HL-60 (cell line): ENCODE measurements at places on chromosomes 5 and 9.

DNA sequence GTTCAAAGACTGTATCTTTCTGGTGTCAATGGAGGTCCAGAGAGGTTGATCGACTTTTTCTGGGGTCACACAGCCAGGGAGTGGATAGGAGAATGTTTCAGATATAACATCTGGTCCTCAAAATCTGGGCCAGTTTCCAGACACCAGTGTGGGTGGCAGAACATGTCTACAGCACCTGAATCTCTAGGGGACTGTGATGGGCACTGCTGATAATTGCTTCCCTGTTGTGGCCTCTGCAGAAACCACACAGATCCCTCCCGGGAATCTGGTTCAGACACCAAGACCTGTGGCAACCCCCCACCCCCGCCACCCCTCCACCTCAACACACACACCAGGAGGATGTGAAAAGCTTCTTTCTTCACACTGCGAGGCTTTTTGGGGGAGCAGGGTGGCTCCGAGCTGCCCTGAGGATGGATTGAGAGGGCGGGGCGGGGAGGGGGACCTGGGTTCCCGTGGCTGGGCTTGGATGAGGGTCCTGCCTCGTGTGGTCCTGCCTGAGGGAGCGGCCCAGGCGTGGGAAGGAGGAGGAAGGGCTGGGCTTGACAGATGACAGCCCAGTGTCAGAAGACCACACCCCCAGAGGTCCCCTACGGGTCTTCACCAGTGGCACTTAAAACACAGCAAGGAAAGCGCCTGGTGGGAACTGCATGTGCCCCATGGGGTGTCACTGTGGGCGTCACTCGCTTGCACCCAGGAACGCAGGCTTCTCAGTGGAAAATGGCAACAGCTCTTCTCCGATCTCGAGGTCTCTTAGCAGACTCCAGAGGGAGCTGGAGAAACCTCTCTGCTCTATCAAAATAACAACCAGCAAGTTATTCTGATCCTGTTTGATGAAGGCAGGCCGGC is 55.2 kb downstream of the TRIP13 start:
- no peak for DNase-seq

DNA sequence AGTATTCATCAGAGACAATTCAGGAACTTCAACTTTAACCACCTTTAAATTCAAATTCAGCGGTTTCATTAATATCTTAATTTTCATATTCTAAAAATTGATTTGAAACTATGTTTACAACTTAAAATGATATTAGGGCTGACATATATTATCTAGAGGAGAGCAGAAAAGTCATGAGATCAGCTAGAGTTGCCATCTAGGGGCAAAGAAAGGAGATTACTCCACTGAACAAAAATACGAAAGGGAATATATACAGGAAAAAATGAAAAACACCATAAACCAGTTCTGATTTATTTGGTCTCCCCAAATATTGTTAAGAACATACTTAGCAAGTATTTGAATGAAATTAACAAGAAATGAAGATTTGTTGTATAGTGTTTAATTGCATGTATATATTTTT is 946.3 kb downstream of the DTWD2 start:
- DNase-seq = no peak

- no peak for DNase-seq
Observed at GRCh38 chr9:107989099-107989498, 499.5 kb upstream of the KLF4 start.

GRCh38 chr9:79256691-79257213 is 315.0 kb upstream of the TLE4 start:
- DNase-seq = no peak

DNA sequence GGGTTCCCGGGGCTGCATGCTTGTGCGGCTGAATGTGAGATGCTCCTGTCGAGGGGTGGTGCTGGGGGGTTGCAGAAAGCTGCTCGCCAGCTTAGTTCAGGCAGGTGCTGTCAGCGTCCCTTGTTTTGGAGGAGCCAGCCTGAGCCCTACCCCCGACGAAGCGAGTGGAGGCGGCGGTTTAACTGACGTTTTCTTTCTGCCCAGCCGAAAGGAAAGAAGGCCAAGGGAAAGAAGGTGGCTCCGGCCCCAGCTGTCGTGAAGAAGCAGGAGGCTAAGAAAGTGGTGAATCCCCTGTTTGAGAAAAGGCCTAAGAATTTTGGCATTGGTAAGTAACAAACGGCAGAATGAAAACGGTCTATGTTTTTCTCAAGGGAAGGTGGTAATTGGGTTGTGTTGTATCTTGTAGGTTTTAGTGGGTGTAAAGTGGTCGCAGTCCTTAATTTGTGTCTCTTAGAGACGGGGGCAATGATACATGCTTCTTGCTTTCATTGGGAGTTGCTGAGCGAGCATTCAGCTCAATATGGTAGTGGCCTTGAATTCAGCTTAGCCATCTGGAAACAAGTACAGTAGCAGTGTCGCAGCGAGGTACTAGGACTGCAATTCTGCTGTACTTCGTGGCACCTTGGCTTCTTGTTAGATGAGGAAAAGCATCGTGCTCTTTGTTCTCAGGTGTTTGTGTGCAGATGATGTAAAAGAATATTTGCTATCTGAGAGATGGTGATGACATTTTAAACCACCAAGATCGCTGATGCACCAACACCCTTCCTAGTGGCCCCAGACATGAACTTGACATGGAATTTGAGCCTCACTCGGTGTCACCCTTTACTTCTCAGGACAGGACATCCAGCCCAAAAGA is 928 bp downstream of the RPL7A start:
- DNase-seq = no peak

- DNase-seq = no peak
Observed at GRCh38 chr9:68706363-68707201, 1.5 kb downstream of the PIP5K1B start.

DNA sequence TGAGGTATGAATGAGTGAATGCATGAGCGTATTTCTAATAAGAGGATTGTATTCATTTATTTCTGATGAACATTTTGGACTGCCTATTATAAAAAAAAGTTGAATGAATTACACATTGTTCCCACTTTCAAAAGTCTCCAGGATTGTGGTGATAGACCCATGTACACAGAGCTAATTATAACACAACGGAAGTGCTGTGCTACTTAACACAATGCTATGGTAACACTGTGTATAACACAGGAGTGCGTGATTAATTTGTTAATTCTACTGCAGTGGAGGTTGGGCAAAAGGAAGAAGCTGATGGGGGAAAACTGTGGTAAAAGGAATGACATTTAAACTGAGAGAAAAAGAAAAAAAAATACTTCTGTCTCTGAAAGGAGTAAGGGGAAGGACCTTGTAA is 147.8 kb upstream of the MEF2C start:
- no peak for DNase-seq

DNA sequence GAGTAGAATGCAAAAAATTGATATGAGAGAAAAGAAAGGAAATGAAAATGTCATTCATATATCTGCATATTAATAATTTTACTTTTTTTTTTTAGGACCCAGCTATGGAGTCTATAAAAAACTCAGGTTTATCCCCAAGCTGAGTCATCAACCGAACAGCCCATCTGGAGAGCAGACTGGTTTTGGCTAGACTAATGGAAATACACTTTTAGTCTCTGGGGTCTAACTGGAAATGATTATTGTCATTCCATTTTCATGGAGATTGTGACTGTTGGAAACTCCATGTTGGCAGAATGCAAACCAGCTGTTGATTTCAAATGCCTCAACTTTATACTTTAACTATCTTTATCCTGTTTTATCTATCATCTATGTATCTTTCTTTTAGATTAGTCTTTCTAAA is 28.7 kb downstream of the ANXA1 start:
- no peak for DNase-seq

- no peak for DNase-seq
Observed at GRCh38 chr9:131145245-131145644, 19.9 kb downstream of the NUP214 start.

- no peak for DNase-seq
Observed at GRCh38 chr9:97487107-97487506, 14.4 kb upstream of the TMOD1 start.

- DNase-seq = no peak
Observed at GRCh38 chr9:90919883-90920282, 118.3 kb downstream of the SYK start.

GRCh38 chr5:36237751-36238150 is 4.0 kb downstream of the NADK2 start:
- DNase-seq = no peak

DNA sequence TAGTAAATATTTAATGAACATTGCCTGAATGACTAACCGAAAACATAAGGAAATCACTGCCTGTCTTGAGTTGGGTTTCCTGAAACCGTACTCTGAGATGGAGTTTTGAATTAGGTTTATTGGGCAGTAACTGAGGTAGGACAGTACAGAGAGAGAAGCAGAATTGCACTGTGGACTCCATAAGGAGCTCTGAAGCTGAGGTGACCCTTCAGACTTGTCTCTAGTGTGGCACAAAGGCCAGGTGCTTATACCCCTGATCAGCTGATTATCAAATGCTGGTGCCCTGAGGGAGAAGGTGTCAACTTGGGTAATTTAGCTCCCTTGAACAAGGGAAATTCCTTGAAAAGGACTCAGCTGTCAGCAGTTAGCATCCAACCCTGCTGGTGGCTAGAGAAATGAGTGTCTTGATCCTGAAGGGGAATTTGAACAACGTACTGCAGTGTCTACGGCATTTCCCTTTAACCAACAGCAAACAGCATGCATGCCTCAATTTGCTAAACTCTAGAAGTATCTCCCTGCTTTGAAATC is 135.0 kb upstream of the SMARCA2 start:
- no peak for DNase-seq

DNA sequence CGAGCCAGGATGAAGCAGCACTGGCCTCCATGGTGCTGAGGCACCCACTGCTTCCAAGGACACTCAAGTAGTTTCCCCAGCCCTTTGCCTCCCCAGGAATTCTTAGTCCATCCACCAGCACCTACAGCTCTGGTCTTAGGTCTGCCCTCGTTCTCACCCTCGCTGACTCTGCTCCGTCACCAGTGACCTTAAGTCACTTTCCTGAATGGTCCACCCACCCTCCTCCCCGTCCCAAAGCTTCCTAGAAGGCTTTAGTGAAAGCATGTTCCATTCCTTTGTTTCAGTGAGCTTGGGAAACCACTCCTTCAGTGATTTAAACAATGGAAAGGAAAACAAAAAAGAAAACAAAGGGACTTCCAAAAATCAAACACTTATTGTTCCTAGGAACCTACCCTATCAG is 54.6 kb upstream of the MAP3K1 start:
- no peak for DNase-seq

DNA sequence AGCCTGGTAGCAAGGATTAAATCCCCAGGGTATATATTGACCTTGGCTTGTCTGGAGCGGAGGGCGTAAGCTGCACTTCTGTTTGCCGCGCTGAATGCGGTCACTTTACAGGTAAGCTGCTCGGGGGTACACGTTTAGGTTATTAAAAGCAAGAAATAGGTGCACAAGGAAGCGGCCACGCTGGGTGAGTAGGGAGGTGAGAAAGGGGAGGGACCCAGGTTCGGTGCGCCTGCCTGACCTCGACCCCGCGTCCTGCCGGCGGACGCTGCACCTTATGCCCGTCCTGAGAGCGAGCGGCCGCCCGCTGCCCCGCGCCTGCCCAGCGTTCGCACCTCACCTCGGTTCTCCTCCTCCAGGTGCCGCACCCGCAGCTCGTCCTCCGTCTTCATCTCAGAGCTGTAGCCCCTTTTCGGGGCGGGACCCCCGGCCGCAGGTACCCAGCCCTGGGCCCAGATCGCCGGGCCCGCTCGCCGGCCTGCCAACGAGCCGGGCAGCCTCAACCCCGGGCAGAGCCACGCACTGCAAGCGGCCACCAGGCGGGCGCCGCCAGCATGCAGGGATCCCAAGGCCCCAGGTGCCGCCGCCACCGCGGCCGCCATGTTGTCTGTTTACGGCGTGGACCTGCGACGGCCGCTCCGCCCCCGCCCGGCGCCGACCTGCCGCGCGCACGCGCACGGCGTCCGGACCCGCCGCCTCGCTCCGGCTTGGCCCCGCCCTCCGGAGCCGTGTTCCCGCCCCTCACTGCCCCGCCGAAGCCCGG is at the start of gene AUH:
Gene AUH, minus strand, starts transcription at position 628 of the 760 bp plus-strand sequence. Its CDS starts 29 bp downstream, at position 599.
- DNase-seq = peak; percentile 55

- no peak for DNase-seq
Observed at GRCh38 chr9:91697201-91697600, 252.8 kb downstream of the ROR2 start.

- DNase-seq = no peak
Observed at GRCh38 chr5:68734781-68735180, 359.0 kb upstream of the SLC30A5 start.

DNA sequence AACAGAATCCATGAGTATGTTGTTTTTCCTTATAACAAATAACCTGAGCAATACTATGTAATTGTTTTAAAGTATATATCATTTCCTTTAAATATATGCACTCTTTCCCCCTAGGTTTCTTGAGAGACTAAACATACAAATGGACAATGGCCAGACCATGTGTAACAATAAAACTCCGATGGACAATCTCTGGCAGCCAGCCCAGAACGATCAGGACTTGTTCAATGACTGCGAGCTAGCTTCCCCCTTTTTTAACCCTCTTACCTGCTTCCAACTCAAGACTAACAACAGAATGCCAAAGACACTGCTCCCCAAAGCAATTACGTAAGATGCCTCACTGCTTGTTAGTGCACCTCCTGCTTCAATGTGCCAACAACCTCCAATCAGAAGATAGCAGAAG is 94.9 kb downstream of the HTR4 start:
- no peak for DNase-seq

DNA sequence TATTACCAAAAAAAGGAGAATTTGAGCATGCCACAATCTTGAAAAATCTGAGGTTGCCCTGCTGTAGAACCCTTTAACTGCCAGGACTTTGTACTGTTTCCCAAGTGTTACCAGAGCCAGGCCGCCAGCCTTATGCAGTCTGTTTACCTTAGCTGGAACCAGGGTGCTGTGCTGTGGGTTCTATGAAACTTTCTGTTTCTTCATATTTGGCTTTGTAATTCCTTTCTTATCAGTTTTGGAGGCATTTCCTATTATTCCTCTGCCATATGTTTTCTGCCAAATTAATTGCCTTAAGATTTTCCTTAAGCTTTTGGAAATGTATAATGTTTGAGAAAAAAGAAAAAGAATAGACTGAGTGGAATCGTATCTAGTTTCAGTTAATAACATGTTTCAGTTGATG is 2.1 kb downstream of the S1PR3 start:
- DNase-seq = no peak

GRCh38 chr9:113393281-113393680 is 7.8 kb downstream of the ALAD start:
- no peak for DNase-seq

- DNase-seq = no peak
Observed at GRCh38 chr5:169160405-169160901, 140.5 kb downstream of the SLIT3 start.

DNA sequence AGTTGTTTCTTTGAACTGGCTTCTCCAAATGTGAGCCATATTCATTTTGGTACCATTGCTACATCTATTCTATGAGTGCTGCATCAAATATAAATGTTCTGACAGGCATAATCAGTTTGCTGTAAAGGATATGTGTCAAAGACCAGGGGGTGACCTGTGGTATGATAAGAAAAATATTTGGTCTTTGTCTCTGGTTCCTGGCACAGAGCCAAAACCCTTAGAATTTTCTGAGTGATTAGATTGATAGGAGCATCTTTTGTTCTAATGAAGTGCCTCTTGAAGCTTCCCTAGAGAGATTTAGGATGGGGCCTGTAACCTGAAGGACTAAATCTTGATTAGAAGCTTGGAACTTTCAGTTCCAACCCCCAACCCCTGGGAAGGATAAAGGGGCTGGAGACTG is 256.3 kb downstream of the NNT start:
- DNase-seq = no peak

- peak; percentile 16 for DNase-seq
Observed at GRCh38 chr9:133133681-133134387, 12.8 kb upstream of the RALGDS start.
